Stimulated activated CD8-positive, alpha-beta memory T cell treated with anti-CD3 and anti-CD28 coated beads, Interleukin-2, amount 100 ng/mL, for 48 hours (primary cell): ENCODE measurements at places on chromosomes 3 and 15.

DNA sequence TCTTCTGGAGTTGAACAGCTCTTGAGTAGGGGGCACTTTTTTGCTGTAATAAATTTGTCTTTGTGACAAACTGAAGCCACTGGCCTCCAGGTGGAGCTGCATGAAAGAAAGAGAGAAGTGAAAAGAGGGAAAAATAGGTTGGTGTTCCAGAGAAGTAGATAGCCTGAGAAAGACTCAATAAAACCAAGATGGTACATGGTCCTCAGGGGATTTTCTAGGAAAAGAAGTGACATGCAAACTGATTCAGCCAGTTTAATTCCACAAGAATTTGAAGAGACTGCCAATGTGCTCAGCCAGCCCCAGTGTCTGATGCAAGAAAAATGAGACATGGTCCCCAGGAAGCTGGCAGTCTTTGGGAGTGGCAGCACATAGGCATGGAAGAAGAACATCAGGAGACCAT, 152.7 kb downstream of the CD47 start:
- DNase-seq: no peak

DNA sequence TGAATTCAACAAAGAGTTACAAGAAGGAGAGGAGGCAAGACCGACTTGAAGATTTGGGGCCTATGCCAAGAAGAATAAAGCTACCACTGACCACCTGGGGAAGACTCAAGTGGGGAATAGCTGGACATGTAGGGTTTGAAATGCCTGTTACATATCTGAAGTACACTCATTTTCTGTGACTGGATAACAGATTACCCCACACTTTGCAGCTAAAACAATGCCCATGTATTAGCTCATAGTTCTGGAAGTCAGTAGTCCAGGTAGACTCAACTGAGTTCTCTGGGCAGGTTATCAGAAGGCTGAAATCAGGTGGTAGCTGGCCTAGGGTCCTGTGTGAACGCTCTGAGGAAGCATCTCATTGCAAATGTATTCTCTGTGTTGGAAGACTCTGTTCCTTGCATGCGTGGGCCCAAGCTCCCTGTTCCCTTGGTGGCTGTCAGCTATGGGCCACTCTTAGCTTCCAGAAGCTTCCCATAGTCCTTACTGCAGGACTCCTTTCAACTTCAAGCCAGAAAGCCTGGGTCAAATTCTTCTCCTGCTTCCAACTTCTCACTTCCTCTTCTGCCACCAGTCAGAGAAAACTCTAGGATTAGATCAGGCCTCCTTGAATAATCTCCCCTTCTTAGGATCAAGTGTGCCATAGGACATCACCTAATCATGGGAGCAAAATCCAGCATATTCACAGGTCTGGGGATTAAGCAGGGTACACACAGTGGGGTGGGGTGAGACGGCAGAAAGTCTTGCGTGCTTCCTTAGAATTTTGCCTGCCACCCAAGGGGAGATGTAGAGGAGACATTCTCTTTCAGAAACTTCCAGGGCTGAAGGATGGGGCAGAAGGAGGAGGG, 187.8 kb downstream of the SHQ1 start:
- no peak for DNase-seq

DNA sequence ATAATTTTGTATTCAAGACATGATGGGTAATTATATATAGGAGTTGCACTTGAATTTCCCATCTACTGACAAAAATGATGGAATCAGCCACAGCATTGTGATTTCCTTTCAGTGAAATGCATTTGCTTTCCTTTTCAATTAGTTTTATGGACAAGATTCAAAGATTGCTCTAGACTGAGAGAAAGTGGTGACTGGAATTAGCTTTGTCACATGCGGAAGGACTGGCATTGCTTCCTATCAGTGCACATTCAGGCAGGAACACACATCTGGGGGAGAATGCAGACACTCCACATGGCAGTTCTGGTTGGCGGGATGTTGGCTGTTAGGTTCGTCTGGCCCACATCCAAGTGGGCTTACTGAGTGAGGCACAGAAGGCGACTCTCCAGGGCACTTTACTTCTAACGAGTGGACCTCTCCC, 399.3 kb upstream of the RGMA start:
- DNase-seq: no peak

DNA sequence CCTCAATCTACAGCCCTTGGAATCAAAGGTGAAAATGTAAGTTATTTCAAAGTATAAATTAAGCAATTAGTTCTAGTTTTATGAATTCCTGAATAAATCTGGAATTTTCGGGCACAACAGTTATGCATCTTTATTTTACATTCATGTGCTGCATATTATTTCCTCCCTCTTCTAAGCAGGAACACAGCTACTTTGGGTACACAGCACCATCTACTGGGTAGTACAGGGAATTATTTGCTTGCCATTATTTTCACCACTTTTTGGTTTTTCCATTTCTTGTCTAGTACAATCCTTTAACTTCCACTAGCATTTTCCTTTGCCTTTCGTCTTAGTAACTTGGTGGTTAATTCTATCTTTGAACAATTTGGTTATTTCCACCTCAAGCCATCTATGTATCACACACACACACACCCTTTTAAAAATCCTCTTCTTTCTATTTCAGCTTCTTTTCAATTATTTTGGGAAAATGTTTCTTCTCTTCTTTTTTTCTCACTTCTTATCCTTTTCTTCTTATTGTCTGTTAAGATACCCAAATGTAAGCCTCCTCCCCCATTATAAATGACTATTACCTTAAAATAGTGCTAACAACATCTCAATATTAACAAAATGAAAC, 451.0 kb downstream of the MFSD1 start:
- DNase-seq: no peak

DNA sequence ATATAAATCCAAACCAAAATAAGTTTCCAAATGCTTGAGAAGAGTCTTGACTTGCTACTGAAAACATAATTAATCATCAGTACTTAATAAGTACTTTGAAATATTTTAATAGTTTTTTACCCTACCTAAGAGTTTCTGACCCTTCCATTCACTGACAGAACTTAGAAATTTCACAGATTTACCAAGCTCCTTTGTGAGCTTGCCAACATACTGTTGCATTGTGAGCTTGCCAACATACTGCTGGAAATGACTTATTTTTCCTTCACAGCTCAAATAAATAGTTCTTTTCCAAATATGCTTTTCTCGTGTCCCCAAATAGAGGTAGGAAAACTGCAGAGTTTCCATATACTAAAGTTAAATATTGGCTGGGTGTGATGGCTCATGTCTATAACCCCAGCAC, 9.6 kb upstream of the AADAC start:
- DNase-seq: no peak

DNA sequence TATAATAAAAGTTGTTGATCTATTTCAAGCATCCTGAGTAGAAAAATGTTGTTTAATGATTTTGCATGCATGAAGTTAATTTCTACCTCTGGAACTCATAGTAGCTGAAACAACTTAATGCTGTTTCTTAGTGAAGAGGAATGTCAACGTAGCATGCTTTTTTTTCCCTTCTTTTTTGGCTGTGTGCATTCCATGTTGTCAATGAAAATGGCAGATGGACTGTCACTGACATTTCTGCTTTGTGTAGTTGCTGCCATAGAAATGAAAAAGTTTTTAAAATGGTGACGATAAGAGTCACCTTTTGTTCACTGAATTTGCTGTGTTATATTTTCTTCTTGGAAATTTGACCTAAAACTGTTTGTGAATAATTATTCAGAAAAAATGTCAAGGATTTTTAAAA, 116.3 kb downstream of the CHL1 start:
- no peak for DNase-seq

DNA sequence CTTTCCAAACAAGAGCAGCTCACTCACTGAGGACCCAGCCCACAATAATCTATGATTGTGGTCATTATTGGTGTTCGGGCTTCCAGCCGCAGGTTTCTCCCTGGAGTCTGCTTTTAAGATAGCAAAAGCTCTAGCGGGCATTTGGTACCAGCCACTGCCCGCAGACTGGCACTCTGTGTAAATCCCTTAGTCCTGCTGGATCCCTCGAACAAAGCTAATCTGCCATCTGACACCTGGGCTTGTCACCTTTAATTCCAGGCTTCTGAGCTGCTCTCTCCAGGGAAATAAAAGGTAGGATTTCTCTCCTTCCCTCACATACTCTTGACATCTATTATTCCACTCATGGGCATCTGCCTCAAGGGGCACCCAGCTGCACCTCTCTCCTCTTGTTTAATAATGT, 158.7 kb downstream of the PDCD6IP start:
- DNase-seq: no peak

GRCh38 chr3:30248423-30248822, 358.0 kb upstream of the TGFBR2 start:
- DNase-seq: no peak

GRCh38 chr3:121757087-121757811, 7.7 kb upstream of the GOLGB1 start:
- DNase-seq: no peak

- DNase-seq: no peak
Observed at GRCh38 chr15:32028921-32029320, 1.4 kb upstream of the CHRNA7 start.

DNA sequence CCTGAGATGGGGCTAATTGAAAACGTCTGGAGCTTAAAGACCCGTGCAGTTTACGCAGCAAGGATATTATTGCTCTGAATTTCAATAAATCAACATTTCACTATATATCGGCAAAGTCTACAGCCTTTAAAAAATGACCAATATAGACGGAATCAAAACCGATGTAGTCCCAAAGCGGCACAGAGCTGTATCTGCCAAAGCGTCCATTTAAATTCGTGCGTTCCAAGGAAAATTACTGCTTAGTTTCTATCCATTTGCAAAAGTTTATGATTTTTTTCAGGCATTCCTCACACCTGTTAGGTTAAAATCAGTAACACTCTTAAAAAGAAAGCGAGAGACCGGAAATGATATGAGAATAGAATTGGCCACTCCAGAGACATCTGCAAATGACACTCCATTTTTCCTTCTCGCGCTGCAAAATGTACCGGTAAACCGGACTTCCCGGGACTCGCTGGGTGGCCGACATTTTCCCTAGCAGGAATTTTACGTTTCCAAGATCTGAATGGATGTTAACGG, 777 bp upstream of the EIF4A2 start:
- no peak for DNase-seq

GRCh38 chr3:66355394-66355793, 134.6 kb downstream of the SLC25A26 start:
- no peak for DNase-seq

DNA sequence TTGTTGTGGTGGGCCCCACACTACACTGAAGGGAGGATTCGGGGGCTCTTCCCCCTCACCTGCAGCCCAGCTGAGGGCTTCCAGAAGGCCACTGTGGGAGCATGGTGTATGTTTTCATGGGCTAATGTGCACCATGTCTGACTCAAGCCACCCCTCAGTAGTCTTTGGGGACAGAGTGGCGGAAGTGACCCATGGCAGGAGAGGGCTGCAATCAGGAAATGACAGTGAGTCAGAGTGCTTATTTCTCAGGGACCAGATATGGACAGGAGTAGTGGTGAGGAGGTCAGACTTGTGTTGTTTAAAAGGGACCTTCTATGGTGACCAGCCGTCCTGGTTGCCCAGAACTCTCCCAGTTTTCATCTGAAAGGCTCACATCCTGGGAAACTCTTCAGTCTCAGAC, 32.8 kb upstream of the SLC9A9 start:
- DNase-seq: no peak

- no peak for DNase-seq
Observed at GRCh38 chr3:70360979-70361760, 48.7 kb upstream of the MDFIC2 start.

DNA sequence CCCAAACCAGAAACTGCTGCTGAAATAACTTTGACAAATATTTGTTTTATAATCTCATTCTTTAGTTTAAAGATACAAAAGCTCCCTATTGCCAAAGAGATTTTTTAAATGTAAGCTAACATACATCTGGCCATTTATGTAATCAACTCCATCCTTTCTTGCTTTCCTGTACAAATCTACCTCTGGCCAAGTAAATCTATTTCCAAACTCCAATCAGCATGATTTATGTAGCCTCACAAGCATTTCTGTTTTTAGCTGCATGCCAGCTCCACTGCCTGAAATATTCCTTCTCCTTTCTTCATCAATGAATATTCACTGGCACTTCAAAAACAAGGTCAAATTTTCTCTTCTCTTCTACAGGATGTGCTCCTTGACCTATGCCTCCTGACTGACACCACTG, 80.0 kb downstream of the SHOX2 start:
- no peak for DNase-seq

DNA sequence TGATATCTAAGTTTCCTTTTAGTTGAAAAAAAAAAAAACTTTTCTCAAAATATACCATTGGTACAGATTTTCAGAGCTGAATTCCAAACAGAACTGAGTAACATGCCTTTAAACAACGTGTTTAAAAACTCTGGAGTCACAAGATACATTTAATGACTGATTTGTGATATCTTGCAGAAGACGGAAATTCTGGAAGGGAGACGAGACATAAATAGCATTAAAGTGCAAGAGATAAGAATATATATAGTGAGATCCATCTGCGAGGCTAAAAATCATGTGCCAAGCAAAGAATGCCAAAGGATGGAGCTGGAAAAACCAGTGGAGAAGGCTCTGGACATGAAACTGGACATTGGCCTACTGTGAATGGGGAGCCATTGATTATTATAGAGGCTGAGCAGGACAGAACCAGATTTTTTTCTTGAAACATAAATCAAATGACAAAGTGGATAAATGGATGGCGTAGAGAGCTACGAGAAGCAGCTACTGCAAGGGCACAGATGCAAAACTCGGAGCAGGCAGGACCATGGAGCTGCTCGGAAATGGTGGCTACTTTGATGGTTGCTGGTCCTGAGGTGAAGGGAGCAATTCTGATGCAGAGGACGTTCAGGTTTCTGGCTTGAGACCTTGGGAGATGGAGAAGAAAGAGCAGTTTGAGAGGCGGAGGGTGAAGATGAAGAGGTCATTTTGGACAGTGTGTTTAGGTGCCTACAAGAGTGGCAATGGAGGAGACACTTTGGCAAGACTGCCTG, 88.8 kb downstream of the CPN2 start:
- DNase-seq: no peak

DNA sequence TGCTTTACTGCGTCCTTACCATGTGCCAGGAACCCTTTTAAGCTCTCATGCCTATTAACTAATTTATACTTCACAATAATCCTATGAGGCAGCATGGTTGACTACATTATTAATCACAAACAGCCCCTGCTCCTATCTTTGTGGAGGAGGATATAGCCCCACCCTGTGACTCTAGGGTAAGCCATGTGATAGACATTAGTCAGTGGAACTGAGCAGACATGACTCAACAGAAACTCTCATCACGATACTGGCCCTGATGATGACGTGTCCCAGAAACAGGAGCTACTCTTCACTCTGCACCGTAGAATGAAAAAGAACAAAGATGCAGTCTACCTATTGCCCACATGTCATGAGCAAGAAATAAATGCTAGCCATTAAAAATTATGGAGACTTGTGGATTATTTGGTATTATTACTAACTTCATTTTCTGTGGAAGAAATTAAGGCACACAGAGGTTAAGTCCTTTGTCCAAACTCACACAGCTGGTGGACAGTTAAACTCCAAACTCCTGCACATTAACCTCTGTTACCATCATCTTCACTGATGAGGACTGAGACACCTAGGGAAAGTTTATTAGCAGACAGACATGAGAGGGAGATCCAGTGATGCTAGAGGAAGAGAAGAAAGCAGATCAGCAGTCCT, 51.2 kb downstream of the CFAP20DC start:
- no peak for DNase-seq
